ENCODE measurements at places on chromosomes 13 and 19.

DNA sequence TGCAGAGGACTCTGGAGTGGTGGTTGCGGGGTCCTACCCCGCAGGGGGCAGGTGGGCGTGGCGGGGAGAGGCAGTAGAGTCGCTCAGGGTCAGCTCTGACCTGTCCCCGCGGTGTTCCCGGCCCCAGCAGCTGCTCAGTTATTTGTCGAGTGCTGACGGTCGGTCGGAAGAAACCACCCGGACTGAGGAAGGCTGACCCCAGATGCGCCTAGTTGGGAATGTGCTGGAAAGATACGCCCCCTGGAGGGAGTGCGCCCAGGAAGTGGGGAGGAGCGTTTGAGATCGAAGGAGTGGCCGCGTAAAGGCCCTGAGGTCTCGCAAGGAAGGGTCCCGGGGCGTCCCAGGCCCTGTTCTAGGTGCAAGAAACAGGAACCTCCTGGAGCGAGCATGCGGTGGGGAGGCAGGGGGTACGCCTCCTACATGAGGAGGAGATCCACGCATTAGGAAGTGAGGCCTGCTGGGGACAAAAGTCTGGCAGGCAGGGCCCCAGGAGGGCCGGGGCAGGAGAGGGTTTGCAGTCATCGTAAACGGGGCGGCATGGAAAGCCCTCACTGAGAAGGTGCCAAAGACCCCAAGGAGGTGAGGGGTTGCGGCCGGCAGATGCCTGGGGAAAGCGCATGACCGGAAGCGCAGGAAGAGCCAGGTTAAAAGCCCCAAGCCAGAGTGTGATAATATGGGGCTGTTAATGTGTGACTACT, 9.2 kb downstream of the CCDC8 start:
- no peak for DNase-seq

- DNase-seq = no peak
Observed at GRCh38 chr13:46662690-46663089, 109.7 kb downstream of the LRCH1 start.

DNA sequence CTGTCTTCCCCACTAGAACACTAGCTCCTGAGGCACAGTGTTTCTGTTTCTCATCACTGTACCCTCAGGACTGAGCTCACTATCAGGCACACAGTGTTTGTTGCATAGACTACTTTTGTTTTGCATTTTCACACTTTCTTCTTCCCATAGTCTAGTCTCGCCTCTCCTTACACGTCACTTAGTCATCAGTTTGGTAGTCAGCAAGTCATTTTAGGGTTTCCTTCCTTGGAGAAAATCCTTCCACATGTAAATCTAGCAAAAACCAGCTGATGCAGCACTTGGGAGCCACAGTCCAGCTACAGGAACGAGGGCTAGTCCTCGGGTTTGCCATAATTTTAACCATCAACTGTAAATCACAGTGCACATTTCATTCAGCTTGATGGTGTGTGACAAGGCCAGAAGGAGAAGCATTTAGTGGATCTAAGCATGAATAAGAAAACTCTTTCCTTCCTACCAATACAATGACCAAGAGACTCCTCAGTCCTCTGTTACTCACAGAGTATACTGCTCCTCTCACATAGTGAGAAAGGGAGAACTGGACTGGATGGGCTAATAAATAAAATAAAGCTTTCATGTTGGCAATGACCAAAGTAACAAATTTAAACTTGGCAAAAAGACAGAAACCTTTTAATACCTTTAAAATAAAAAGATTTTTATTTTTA, 221.0 kb downstream of the KLF12 start:
- DNase-seq = no peak

GRCh38 chr19:31613683-31614219, 264.5 kb upstream of the TSHZ3 start:
- no peak for DNase-seq

DNA sequence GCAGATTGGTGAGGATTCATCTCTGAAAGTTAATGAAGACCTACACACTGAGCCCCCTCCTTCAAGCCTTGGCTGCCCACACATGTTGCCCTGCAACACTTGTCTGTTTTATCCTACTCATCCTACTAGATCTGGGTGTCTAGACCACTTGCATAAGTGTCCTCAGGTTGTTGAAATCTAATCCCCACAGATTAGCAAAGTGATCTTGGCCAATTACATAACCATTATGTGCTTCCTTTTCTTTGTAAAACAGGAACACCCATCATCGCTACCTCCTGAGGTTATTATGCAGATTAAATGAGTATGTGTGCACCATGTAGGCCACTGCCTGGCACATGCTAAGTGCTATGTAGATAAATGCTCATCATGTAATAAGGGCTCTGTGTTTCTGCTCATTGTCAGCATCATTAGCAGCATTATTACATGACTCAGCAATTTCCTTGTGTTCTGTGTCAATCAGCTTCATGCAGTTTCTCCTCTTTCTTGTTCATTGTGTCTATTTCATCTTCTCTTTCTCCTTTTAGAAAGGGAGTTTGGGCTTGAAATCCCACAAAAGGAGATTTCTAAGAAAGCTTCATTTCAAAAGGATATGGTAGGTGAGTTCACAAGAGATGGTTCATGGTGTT, 15.1 kb downstream of the ZNF175 start:
- no peak for DNase-seq

DNA sequence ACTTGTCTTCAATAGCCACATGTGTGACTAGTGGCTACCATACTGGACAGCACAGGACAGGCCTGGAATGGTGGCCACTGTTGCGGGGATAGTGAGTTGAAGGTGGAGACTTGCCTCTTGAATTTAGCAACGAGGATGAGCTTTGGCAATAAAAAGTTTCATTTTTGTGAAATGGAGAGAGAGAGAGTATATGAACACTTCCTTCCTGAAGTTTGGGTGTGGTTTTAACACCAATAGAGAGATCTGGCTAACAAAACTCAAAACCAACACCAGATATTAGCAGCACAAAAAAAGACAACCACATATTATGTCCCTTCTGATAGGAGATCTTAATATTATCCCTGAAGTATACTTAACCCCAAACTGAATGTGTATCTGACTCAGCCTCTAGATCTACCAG, 6.3 kb upstream of the LRFN3 start:
- no peak for DNase-seq

- no peak for DNase-seq
Observed at GRCh38 chr13:94537740-94538630, 58.0 kb downstream of the TGDS start.

DNA sequence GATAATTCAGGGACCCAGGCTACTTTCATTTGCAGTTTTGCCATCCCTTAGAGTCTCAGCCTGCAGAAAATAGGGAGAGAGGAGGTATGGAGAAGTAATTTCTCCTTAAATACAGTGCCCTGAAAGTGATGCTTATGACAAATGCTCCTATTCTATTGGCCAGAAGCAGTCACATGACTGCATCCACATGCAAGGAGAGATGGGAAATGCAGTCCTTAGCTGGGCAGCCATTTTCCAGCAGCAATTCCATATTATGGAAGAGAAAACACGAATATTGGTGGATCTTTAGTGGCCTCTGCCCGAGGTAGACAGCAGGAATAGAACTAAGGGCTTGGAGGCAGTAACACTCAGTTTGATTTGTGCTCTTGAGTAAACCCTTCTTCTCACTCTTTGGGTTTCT, 39.4 kb downstream of the VAV1 start:
- no peak for DNase-seq

- DNase-seq = no peak
Observed at GRCh38 chr13:101998129-101998528, 403.7 kb downstream of the FGF14 start.

DNA sequence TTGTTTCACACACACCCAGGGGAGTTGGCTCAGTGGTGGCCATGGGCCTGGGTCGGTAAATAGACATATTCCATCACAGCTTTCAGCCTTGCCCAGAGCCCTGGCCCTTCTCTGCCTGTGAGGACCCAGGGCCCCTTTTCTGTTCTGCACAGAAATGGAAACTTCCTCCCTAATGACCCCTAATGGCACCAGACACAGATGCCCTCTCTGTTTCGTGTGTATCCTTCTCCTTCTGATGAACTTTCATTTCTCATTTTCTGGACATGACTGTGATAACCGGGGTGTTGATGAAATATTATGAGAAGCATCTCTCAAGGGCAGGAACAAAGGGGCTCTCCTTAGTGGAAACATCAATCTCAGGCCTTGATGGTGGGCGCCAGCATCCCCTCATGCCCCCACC, 12.8 kb downstream of the LILRA1 start:
- DNase-seq = no peak

- no peak for DNase-seq
Observed at GRCh38 chr13:90826688-90827087, 520.8 kb upstream of the MIR17HG start.

GRCh38 chr13:77492982-77493381, 42.5 kb upstream of the SCEL start:
- no peak for DNase-seq

DNA sequence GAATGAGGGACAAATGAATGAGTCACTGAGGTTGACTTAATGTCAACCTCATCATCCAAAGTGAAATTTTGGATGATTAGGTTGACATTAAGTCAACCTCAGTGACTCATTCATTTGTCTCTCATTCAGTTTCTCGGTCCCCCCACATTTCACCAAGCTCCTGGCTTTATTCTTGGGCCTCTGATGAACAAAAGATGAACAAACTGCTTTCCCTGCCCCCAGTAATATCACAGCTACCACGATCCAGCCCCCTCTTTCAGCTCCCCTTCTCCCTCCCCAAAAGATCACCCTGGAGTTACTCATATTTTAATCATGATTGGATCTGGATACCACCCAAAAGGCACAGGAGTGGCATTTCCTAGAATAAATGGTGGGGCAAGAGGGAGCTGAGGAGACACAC, 10.8 kb downstream of the CEACAM18 start:
- no peak for DNase-seq

- no peak for DNase-seq
Observed at GRCh38 chr13:111219280-111219679, 101.2 kb upstream of the TEX29 start.

DNA sequence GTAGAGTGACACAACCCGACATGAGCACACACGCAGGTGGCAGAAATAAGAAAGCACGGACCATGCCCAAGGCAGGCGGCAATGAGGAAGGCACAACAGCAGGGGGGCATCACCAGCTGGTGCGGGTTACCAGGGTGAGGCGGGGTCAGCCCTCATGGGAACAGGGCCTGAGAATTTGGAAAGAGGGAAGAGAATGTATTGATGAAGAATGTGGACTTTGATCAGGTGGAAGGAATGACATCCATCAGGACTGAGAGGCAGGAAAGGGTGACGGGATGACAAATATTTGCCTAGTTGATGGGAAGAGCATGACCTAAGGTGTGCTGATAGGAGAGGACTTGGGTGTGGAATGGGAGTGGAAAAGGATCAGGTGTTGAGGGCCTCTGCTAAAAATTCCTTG, 177.5 kb downstream of the ABCC4 start:
- DNase-seq = no peak

GRCh38 chr13:49455007-49455398, 10.9 kb downstream of the SETDB2 start:
- DNase-seq = no peak

DNA sequence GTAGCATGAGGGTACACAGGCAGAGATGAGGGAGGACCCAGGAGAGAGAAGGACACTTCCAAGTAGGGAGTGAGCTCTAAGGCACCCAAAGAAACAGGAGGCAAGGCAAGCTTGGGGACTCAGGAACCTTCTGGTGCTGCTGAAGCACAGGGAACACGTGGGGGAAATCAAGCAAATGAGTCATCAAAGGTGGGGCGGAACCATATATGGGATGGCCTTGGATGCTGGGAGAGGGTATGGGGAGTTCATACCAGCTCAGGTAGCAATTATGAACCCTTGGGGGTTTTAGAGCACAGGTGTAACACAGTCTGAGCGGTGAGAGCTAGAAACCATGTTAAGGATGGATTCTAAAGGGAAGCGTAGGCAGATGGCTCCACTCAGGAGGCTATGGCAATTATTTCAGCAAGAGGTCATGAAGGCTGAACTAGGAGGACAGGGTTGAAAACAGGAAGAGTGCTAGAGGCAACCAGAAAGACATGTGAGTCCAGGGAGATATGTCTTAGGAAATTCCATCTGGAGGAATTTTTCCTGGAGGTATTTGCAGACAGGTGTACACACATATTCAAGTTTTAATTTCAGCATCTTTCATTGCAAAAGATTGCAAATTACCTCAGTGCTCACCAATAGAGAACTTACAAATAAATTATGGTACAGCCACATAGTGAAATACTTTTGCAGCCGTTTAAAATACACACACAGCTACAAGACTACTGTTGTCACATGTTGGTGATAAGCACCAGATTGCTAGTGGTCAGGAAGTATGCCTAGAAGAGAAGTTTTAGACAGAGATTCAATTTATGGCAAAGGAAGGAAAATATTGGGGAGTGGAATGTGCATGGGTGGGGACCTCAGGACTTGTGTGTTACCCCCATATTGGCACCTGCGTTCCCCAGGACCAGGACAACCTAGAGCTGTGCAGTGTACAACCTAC, 77.0 kb downstream of the STARD13 start:
- DNase-seq = no peak

Measured in stimulated activated CD4-positive, alpha-beta T cell treated with anti-CD3 and anti-CD28 coated beads, Interleukin-1b, Interleukin-23, amount 100 ng/mL, for 1 hour (primary cell).